ENCODE measurements at places on chromosomes 7 and 10. TPM values are rescaled to one million over a fixed set of nuclear protein-coding genes. Genes with fewer than 3 reads are reported as not detected.

Gene IDI2
- not detected for total RNA-seq

Gene INMT
- not detected for total RNA-seq

Gene GIMAP5
- not detected for total RNA-seq

Gene CASP2
- total RNA-seq, result 26.4 TPM

Gene PTPRN2
- total RNA-seq, result 3.6 TPM

Gene FAM241B
- total RNA-seq, result 37.5 TPM

Gene MYL7
- not detected for total RNA-seq

Gene NME8
- total RNA-seq, result not detected

Gene DNAJC12
- total RNA-seq, result 15.5 TPM

Gene UNCX
- not detected for total RNA-seq

Gene COL1A2
- not detected for total RNA-seq

Gene ASZ1
- total RNA-seq, result not detected

Gene TYW1
- total RNA-seq, result 12.8 TPM

Gene ANXA8L1
- total RNA-seq, result not detected

Gene ASB10
- total RNA-seq, result not detected

Gene SLC39A12
- not detected for total RNA-seq

Gene BTBD16
- total RNA-seq, result not detected

Gene SSC4D
- 0.86 TPM for total RNA-seq

Gene HABP2
- total RNA-seq, result not detected

Gene BRAT1
- total RNA-seq, result 65.2 TPM

Gene LIPN
- not detected for total RNA-seq

Gene C10orf62
- not detected for total RNA-seq

Gene GARIN1A
- total RNA-seq, result 3.6 TPM

Gene RTKN2
- total RNA-seq, result 26.6 TPM

Gene CROT
- 6.9 TPM for total RNA-seq

Gene UBN2
- total RNA-seq, result 3.7 TPM

Gene CCZ1
- 40.8 TPM for total RNA-seq

Gene CSGALNACT2
- total RNA-seq, result 3.9 TPM

Gene MSS51
- 3.2 TPM for total RNA-seq

Gene PTPRZ1
- not detected for total RNA-seq

Gene SKIDA1
- total RNA-seq, result 0.17 TPM

Gene FAM24B
- total RNA-seq, result 5.2 TPM

Gene HOXA1
- total RNA-seq, result 1.4 TPM

Gene DDX21
- total RNA-seq, result 169 TPM

Gene PIP
- not detected for total RNA-seq

Gene AKR1C2
- total RNA-seq, result 0.66 TPM

Gene SLIT1
- total RNA-seq, result not detected

Gene RADIL
- 9.3 TPM for total RNA-seq

Gene ARMH3
- total RNA-seq, result 7.8 TPM

All from PC-3 (cell line).